ENCODE measurements at places on chromosomes 5 and 9. TPM values are rescaled to one million over a fixed set of nuclear protein-coding genes. Genes with fewer than 3 reads are reported as not detected.
A peak's percentile ranks its signal among the peaks of the same experiment; 100 is the strongest.

GRCh38 chr9:101403516-101404285 is 5.0 kb downstream of the ZNF189 start:
- DNase-seq, result no peak

DNA sequence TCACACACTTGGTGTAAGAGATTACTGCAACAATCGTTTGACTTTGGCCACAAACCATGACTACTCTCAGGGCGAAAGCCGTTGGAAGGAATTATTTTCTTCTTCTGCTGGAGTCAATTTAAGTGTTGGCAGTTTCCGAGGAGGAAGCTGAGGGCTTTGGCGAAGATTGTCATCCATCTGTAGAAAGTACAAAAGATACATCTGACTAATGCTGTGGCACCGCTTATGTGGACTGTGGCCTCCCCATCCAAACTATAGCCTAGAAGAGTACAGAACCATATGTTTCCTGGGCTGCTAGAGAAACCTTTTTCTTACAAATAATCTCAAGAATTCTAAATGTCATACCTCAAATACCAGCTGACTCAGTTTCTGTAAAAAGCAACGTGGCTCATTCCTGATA is 7.4 kb downstream of the MTX3 start:
- no peak for DNase-seq

The SH3TC2 gene
- not detected for total RNA-seq

DNA sequence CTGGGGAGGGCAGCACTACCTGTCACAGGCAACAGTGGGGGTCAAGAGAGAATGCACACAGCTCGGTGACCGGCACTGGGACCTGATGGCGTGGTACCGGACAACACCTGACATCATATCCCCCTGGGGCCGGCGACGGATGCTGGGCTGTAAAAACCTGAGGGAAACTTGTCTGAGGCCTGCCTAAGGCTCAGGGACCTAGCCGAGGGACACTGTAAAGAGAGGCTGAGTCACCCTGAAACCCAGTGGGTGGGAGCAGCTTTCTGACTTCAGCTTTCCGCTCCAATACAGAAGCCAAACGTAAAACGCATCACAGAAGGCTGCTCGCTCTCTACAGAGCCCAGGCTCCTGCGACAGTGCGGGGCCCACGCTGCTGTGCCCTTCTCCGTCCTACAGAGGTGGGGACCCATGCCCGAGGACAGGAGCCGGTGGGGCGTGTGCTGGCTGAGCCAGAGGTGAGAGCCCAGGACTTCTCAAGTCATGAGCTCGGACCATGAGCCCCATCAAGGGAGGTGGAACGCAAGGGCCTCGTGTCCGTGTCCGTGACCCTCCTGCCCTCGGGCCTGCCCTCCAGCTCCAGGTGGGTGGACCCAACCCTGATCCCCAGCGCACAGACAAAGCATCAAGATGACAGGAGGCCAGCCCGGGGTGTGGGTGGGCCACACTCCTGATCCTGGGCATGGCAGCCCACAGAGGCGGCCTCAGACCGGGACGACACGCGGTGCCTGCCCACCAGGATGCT is 5.3 kb downstream of the RALGDS start:
- DNase-seq, result peak; percentile 81

DNA sequence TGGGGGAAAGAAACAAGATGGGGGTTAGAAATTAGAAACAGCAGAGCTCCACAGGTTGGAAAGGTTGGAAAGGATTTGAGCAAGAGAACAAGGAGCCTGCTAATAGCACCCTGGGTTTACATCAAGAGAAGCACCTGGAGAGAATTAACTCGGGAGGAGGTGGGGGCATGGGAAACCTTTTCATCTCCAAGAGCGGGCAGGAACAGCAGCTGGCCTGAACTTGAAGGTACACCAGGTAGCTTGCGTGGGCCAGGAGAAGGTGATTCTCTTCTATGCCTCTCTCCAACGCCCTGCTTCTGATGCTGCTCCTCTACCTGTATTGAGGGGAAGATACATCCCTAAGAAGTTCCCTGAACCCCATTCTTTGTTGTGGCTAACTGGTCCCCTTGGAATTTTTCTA is 37.1 kb upstream of the GLRX start:
- no peak for DNase-seq

GRCh38 chr5:158874792-158875191 is 224.9 kb downstream of the EBF1 start:
- no peak for DNase-seq

- no peak for DNase-seq
These were observed 189.6 kb downstream of the HSPA4 start for GRCh38 chr5:133241179-133242092.

The PALM2AKAP2 gene
- 0.05 TPM for total RNA-seq

DNA sequence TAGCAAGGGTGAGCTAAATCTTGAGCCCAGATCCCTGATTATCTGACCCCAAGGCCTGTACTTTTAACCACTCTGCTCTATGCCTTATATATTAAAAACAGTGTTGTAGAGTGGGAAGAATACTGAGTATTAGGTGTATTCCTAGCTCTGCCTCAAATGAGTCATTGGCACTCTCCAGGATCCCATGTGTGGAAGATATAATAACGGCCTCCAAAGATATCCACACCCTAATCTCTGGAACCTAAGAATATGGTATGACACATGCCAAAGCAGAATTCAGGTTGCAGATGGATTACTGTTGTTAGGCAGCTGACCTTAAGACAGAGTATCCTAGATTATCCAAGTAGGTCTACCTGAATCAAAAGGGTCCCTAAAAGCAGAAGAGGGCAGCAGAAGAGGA is 110.8 kb downstream of the ADRB2 start:
- no peak for DNase-seq

DNA sequence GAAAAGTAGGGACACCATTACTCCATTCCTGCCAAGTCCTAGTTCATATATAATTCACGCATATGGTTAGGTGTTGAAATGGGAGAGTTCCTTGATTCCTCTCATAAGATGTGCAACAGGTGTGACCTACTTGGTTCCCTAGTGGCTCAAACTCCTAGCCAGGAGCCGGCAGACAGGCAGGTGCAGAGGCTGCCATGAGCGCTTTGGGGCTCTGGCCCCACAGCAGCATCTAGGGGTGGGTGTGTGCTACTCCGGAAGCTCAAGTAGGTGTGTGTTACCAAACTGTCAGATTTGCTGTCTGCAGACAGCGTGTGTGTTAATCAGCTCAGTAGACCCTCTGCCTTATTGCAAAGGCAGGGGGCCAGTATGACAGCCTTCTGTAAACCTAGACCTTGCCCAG is 1652.4 kb upstream of the ACO1 start:
- DNase-seq, result no peak

DNA sequence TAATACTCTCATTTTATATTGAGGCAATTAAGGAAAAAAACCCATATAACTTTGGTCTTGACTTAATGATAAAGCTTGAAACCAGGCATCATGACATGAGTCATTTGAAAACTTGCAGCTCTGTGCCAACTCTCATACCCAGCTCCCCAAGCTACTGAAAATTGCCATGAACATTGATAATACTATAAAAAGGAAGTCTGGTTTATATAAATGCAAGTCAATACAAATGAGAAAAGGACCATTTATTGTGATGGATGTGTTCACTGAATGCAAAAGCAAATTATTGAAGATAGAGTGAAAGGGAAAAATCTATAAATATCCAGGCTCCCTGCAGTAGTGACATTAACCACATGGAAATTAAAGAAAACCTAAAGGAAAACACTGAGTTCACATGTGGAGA is 116.3 kb downstream of the DEPDC1B start:
- no peak for DNase-seq

The PFN3 gene
- not detected for total RNA-seq

GRCh38 chr9:114484854-114485443 is 20.3 kb downstream of the WHRN start:
- DNase-seq, result peak; percentile 71

DNA sequence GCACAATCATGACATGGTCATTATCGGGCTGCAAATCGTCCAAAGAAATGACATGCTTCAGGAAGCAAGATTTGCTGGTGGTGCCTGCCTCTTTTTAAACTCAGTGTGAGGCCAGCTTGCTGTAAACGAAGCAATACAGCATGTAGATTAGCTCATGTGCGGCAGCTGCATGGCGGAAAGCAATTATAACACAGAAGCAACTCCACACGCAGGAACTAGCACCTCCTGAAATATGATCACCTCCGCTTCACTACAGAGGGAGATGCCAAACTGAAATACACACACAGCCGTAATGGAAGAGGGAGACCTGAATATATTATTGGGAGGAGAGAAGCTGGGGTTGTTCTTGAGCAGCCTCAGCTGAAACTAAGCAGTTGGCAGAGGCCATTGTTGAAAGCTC is 312.5 kb downstream of the PSAT1 start:
- no peak for DNase-seq

DNA sequence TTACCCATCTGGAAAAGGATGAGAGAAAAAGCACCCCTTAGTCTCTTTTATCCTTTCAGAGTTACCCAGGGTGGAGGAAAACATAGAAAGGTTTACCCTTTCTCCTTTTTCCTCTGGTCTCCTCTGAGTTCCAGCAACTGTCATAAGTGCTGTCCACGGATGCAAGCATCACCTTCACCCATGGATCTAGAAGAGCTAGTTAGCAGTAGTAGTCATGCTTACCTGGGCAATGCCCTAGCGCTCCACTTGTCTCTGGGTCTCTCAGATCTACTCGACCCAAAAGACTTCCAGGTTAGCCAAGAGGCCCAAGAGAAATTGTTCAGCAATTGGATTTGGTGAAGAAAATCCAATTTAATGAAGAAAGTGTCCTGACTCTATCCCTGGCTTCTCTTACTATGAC is 656.2 kb upstream of the PTPRD start:
- no peak for DNase-seq

DNA sequence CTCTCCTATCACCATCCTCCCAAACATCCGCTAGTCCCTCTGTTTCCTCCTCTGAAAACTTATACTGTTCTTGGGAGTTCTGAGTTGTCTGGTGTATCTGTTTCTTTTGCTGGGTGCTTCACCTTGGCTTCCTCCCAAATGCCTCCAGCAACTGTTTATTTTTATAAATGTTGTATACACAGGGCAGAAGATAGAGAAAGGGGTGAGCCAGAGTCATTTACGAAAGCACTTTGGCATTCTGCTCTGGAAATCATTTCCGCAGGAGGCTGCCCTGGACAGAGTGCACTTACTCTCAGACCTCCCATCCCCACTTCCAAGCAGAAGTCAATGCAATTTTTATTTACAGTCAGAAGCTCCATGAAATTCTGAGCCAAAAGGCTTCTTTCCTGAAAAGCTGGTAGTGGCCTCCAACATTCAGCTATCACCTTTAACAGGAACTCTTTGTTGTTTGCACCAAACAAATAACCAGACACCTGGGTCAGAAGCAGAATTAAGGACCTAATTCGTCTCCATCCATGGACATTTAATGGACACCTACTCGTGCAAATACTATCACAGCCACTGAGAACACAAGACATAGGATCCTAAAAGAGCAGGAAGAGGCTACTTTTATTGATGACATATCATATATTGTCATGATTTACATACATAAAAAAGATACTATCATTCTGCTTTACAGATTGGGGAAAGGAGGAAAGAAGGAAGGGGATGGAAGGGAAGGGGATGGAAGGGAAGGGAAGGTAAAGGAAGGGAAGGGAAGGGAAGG is 229.5 kb upstream of the PAPPA start:
- DNase-seq, result no peak

The GMCL2 gene
- total RNA-seq, result not detected

DNA sequence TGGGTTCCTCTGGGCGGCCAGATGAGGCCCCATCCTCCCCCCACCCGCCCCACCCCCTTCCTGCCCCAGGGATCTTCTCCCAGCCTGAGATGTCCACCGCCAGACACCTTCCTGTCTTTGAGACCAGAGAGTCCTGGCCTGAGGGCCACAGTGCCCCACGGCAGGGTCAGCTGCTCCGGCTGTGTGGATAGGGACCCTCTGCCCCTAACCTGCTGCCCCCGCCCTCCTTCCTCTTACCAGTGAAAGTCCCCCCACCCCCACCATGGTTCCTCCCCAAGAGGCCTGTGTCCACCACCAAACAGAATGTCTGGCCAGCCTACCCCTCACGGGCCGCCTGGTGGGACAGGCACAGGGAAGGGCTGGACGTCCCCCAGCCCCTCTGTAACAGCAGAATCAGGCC is 43.0 kb upstream of the UBAC1 start:
- no peak for DNase-seq

GRCh38 chr9:14281136-14281795 is 32.7 kb downstream of the NFIB start:
- DNase-seq, result no peak

- no peak for DNase-seq
These were observed 47.5 kb upstream of the KIAA1958 start for GRCh38 chr9:112439171-112439570.

- DNase-seq, result no peak
These were observed 346.9 kb downstream of the GADD45G start for GRCh38 chr9:89951675-89952074.

The ARHGEF37 gene
- 1.6 TPM for total RNA-seq

DNA sequence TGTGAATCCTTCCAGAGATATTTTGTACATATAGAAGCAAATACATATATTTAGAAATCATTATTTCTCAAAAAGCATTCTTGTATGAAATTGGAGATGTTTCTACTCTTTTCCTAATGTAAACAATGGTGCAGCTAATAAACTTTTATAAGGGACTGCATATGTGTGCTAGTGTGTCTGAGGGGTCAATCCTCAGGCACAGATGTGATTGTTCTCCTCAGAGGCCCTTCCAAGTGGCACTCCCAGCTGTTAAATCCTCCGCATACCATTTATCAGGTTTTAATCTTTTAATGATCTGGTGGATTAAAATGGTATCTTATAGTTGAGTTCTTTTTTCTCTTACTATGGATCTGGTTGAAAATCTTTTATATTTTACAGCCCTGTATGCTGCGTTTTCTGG is 5.6 kb upstream of the OMD start:
- DNase-seq, result no peak

GRCh38 chr5:102375272-102375671 is 79.2 kb upstream of the SLCO4C1 start:
- no peak for DNase-seq

GRCh38 chr5:113202746-113203716 is 226.4 kb downstream of the DCP2 start:
- no peak for DNase-seq

GRCh38 chr5:157400741-157401495 is 59.1 kb upstream of the NIPAL4 start:
- no peak for DNase-seq

DNA sequence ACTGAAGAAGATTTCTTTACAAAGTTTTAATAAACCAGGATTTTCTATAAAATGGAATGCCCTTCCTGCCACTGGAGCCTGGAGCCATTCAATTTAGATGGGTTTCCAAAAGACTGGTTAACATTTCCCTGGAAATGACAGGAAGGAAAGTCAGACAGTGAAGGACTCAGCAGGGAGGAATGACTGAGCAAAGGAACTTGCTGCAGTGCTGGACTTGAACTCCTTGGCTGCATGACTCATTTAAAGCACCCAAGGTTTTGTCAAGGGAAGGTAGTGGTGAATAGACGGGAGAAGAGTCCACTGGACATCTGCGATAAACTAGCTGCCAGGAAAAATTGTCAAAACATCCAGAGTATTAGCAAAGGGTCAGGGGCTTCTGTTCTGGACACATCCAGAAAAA is 163.8 kb upstream of the SLC28A3 start:
- DNase-seq, result no peak

DNA sequence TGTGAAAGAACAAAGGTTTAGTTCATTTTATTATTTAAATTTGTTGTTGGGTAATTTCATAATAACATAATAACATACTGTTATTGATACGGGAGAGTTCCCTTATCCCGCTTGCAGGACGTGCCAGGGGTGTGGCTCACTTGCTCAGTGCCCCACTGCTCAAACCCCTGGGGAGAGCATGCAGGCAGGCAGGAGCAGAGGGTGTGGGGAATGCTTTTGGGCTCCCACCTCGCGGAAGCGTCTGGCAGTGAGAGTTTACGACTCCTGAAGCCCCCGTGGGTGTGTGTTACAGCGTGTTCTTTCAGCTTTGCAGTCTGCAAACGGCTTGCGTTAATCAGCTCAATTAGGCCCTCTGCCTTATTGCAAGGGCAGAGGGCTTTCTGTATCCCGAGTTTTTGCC is 675.9 kb downstream of the SEMA5A start:
- no peak for DNase-seq

Data from activated T-cell treated with anti-CD3 and anti-CD28 coated beads, Interleukin-2, amount 50 U/mL, for 72 hours (primary cell).